ENCODE measurements at places on chromosomes 2 and 18.

GRCh38 chr2:191636586-191636985 lies 41.4 kb upstream of the NABP1 start:
- no peak for DNase-seq

DNA sequence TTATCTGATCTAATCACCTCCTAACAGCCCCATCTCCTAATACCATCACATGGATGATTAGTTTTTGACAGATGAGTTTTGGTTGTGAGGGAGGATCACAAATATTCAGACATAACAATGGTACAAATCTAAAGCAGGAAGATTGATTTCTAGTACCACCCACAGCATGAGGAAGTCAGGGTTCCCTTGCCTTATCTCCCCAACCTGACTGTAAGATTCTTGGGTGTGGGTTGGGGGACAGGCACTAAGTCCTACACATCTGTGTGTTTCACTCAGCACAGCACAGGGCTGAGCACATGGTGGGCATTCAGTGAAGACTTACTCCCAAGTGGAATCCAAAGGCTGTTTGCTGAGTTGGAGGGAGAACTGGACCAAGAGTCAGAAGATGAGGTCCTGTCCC lies 93.8 kb upstream of the CXCR4 start:
- DNase-seq, result no peak

GRCh38 chr2:109337221-109337620 lies 208.2 kb downstream of the SH3RF3 start:
- no peak for DNase-seq

DNA sequence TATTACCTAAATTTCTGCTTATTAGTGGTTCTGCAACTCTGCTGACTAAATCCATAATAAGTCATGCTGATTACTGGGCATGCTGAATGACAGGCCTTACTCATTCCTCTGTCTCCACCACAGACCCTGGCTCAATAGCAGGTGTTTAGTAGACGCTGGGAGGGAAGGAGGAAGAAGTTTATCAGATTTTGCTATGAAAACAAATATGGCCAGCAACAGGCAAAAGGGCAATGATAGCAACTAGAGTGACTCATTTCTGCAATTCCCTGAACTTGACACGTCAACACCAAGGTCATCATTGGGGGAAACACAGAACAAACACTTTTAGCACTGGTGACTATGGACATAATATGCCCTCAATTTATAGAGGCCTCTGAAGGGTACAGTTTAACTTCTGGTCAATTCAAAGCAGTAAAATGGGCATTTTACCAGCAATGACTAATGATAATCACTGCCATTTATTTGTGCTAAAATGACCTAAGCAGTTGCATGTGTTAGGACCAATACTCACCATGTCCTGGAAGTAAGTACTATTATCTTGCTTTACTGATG lies 35.2 kb downstream of the TMEM163 start:
- DNase-seq, result no peak

DNA sequence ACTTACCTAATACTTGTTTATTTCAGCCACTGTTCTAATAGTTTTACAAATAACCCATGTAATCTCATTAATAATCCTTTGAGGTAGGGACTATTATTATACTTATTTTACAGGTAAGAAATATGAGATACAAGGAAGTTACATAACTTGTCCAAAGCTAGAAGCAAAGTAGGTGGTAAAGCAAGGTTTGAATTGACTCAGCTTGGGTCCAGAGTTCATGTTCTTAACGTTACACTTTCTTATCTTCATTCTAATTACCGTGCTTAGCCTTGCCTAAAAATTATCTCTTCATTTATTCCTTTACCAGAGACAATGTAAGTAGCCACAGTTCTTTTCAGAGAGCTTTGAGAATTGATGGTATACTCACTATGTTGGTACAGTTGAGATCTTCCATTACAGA lies 743.6 kb downstream of the KCNJ3 start:
- DNase-seq, result no peak

GRCh38 chr2:169761970-169762292 lies 28.3 kb downstream of the KLHL23 start:
- DNase-seq, result no peak

- DNase-seq, result no peak
Measured at GRCh38 chr2:139544186-139544851, 764.1 kb upstream of the NXPH2 start.

DNA sequence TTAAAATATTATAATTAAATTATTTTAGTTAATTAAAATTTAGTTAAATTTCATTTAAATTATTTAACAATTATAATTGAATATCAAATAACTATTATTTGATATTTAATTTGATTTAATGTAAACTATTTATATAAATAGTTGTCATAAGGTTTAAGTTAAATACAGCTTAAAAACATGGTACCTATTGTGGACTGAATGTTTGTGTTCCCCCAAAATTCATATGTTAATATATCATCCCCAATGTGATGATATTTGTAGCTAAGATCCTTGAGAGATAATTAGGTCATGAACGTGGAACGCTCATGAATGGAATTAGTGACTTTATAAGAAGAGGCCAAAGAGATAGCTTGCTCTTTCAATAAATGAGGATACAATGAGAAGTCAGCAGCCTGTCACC lies 505.7 kb upstream of the LRATD1 start:
- no peak for DNase-seq

GRCh38 chr2:236954641-236955040 lies 131.0 kb upstream of the COPS8 start:
- DNase-seq, result no peak

Data from 8988T (cell line).